ENCODE measurements at places on chromosomes 5 and 9.

GRCh38 chr9:6552033-6552432 is 93.5 kb downstream of the GLDC start:
- DNase-seq: peak; percentile 57

GRCh38 chr5:147534172-147534951 is 24.5 kb upstream of the DPYSL3 start:
- DNase-seq: peak; percentile 87

- peak; percentile 65 for DNase-seq
Measured at GRCh38 chr9:127209948-127210640, 54.5 kb upstream of the GARNL3 start.

- DNase-seq: no peak
Measured at GRCh38 chr5:161580621-161581020, 34.1 kb upstream of the GABRB2 start.

GRCh38 chr9:131178926-131179325 is 53.5 kb downstream of the NUP214 start:
- DNase-seq: no peak

All from muscle of leg (tissue), 16 donors.